ENCODE measurements at places on chromosomes 16 and 17.

GRCh38 chr16:10895053-10895946 is 18.3 kb downstream of the CIITA start:
- DNase-seq: no peak

GRCh38 chr17:54901230-54901822 is 674 bp downstream of the TOM1L1 start:
- peak; percentile 31 for DNase-seq

- DNase-seq: peak; percentile 11
These were observed 7.6 kb downstream of the MRM1 start for GRCh38 chr17:36608794-36609497.

DNA sequence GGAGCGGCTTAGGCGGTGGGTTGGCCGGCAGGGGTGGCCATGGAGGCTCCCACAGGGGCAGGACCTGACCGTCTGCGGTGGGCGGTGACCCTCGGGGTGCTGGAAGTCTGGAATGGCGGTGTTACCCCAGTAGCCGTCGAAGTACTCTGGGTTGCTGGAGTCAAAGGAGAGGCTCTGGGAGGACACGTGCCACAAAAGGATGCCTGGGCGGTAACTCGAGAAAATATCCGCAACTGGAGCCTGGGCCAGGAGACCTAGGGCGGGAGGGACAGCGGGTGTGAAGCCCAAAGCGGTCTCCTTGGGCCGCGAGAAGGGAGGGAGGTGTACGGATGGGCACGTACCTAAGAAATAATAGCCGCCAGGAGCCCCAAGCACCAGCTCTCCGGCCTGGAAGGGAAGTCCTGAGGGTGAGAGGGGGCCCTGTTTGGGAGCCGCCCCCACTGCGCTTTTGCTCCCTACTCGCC is 4.6 kb downstream of the ITGA2B start:
- no peak for DNase-seq

- DNase-seq: no peak
These were observed 52.4 kb downstream of the WDR45B start for GRCh38 chr17:82595893-82596292.

- DNase-seq: peak; percentile 35
These were observed 183.0 kb downstream of the PHKB start for GRCh38 chr16:47644166-47644565.

DNA sequence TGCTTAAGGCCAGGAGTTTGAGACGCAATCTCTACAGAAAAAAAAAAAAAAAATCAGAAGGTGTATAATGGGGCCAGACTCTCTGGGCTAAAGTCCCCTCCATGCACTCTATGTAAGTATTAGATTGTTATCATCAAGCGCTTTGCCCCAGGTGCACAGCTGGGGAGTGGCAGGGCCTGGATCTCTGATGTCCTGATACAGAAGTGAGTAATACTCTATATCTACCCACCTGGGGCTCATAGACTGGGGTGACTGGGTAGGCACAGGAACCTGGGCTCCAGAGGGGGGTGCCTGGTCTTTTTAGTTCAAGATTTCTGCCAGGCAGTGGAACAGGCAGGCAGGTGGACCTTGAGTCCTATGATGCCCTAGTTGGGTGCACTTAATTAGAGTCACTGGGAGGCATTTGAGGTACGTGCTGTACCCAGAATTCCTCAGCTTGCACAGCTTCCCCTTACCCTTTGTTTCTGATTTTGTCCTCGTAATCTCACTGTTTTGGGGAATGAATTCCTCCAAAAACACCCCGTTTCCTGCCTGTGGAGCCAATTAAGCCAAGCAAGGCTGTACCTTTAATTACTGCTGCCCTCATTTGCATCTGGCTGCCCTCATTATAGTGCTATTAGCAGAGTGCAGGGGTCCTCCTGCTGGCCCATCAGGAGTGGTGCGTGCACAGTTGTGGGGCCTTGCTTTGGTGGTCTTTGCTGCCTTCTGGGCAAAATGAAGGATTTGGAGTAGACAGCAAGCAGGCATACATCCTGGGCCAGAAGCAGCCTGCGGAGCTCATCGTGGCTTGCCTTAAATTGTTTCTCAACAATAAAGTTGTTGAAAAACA is 239.0 kb downstream of the SNX29 start:
- DNase-seq: no peak

GRCh38 chr17:65156835-65157565 is 19.8 kb downstream of the RGS9 start:
- no peak for DNase-seq

DNA sequence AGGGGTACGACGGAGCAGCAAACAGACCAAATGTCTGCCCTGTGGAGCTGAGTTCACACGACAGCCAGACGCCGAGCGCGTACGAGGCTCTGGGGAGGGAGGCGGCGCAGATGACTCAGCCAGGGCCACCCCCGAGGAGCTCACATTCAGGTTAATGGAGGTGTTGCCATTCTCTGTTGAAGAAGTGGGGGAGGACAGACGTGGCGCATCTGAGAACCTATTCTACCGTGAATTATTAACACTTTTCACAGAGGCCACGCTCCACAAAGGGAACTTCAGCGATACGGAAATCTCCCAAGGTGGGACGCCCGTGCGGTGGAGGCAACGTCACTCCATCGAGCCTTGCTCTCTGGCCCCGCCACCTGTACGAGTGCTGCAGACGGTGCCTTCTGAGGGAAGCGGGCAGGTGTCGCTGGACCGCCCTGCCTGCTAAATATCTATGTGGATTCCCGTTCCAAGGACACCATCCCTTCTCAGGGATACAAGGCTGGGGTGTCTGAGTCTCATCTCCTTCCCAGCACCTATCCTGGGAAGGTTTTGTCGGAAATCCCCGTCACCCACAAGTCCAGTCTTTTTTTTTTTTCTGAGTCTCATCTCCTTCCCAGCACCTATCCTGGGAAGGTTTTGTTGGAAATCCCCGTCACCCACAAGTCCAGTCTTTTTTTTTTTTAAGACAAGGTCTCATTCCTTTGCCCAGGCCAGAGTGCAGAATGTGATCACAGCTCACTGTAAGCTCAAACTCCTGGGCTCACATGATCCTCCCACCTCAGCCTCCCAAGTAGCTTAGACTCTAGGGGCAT is 19.0 kb downstream of the ABR start:
- DNase-seq: no peak

- no peak for DNase-seq
These were observed 15.5 kb upstream of the RBFOX3 start for GRCh38 chr17:79626156-79626890.

DNA sequence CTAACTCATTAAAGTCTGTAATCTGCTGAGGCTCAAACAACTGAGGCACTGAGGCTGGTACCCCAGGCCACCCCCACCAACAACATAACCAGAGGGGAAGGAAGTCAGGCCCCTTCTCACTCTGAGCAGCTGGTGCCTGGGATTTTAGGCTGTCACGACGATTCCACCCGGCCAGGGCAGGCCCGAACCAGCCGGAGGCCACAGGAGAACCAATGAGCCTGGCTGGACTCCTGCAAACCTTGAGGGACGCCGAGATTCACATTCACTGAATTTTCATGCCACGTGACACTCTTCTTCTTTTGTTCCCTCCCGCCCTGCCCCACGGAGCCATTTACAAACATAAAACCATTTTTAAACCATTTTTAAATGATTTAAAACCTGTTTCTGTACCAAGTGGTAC is 48.1 kb downstream of the RPH3AL start:
- no peak for DNase-seq

DNA sequence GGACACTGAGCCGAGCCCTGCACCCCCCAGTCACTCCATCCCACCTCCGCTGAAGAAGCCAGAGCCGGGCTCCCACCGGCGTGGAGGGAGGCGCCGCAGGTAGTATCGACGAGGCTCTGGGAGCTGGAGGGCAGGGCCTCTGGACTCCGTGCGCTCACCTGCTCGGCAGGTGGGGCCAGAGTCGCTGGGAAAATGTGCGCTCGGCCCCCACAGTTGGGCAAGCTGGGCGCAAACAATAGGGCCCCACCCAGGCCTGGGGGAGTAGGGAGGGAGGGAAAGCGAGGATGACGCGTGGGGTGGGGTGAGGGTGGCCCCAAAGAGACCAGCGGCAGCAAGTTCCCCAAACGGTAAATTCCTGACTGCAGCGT is 668 bp downstream of the JUP start:
- DNase-seq: no peak

GRCh38 chr16:64973171-64973570 is 148.7 kb downstream of the CDH11 start:
- no peak for DNase-seq

DNA sequence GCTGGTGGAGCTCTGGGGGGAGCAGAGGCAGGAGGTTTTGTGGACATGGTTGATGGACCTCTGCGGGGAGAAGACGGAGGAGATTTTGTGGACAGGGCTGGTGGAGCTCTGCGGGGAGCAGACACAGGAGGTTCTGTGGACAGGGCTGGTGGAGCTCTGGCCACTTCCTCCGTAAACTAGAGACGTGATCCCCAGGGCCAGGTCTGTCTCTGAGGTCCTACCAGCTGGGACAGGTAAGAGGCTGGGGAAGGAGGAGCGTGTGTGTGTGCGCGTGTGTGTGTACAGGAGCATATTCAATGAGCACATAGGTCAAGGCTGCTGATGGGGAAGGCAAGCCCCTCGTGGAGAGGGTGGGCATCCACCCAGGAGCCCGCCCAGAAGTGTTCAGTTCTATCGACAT is 20.6 kb downstream of the RPH3AL start:
- no peak for DNase-seq

GRCh38 chr17:15351478-15351840 is 10.1 kb upstream of the TEKT3 start:
- DNase-seq: no peak

DNA sequence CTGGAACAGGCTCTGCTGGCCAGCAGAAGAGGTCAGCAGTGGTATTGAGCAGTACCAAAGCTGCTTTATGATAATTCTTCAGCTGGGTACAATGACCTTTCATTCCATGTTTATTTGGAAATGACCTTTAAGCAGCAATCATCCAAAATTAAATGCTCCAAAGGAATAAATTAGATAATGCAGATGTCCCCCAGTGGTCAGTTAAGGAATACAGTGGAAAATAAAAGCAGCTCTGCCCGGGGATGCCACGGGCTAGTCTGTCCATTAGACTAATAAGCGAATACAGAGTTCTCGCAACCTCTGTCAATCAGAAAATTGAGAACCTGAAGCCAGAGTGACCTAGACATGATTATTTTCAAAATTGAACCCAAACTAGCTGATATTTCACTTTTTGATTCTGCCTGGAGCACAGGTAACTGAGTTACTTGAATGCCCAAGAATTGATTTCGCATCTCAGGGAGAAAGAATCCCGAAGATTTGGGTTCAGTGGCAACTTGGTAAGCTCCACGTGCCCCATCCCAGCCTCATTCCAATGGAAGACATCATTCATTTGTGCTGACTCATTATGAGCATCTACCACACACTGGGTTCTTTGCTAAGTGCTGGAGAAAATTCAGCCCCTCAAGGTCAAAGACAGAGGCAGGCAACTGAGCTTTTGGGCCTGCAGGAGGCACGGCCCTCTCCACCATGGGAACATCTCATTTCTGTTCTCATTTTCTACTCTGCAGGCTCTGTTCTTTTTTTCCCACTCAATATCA is 34.4 kb upstream of the SLC39A11 start:
- no peak for DNase-seq

- no peak for DNase-seq
These were observed 25.0 kb downstream of the TEX14 start for GRCh38 chr17:58666858-58667267.

GRCh38 chr17:32882734-32883133 is 5.8 kb upstream of the MYO1D start:
- DNase-seq: no peak

- no peak for DNase-seq
These were observed 1.3 kb upstream of the BRICD5 start for GRCh38 chr16:2211923-2212347.

GRCh38 chr17:49024523-49024922 is 27.3 kb downstream of the IGF2BP1 start:
- no peak for DNase-seq

DNA sequence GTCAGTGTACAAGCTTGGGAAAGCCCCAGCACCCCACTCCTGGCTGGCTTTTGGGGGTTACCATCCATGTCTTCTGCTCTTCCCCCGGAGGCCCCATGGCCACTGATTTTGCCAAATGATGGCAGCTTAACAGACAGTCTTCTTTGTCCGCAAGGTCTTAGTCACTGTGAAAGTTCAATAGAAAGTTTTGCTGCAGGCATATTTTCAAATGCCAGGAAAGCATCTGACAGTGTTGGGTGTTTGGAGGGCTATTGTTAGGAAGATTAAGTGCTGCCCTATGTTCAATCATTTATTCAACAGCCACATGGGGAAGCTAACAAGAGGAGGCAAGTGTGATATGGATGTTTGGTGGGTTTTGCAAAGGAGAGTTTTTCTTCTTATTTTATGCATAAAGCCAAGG is 122.4 kb downstream of the TOX3 start:
- no peak for DNase-seq

- DNase-seq: no peak
These were observed 31.8 kb downstream of the ANKRD11 start for GRCh38 chr16:89458551-89458950.

GRCh38 chr16:72689851-72690250 is 358.1 kb downstream of the ZFHX3 start:
- DNase-seq: no peak

- no peak for DNase-seq
These were observed 13.8 kb downstream of the UNC13D start for GRCh38 chr17:75830164-75831031.

DNA sequence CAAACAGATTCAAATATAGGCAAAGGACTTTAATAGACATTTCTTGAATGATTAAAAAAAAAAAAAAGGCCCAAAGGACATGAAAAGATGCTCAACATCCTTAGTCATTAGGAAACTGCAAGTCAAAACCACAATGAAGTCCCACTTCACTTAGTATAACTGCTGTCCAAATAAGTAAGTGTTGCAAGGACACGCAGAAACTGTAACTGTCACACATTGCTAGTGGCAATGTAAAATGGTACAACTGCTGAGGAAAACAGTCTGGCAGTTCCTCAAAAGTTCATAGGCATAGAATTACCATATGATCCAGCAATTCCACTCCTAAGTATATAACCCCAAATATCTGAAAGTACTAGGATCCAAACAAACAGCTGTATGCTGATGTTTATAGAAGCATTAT is 112.7 kb downstream of the BRIP1 start:
- no peak for DNase-seq

- DNase-seq: no peak
These were observed 6.2 kb upstream of the TMEM100 start for GRCh38 chr17:55728833-55729232.

GRCh38 chr17:42131981-42132432 is 9.4 kb downstream of the HSPB9 start:
- DNase-seq: no peak

GRCh38 chr17:63290351-63290750 is 155.8 kb downstream of the CYB561 start:
- DNase-seq: no peak

DNA sequence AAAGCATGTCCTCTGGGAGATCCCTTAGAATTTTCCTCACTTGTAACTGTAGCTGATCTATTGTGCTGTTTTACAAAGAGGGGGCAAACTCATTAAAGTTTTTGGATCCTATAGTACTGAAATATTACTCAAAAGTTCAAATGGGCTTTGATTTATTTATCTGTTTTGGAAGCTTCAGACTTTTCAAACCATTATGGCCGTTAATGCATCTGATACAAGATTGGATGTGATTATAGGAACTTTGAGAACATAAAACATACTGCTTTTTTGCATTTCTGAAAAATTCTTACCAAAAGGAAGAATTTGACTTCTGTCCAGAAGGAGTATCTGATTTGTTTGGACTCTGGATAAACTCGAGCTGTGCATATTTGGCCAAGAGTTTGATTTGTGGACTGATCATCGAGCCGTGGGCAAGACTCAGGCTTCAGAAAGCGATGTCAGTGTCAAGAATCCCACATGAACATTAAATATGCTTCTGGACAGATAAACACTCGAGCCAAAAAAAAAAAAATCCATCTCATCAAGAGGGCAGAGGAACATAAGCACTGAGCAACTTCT is 8.2 kb upstream of the MARCHF10 start:
- DNase-seq: no peak

All from SW 1271 (cell line).